ENCODE measurements at places on chromosomes 6 and 20. TPM values are rescaled to one million over a fixed set of nuclear protein-coding genes. Genes with fewer than 3 reads are reported as not detected.

Gene CST2
- not detected for total RNA-seq

DNA sequence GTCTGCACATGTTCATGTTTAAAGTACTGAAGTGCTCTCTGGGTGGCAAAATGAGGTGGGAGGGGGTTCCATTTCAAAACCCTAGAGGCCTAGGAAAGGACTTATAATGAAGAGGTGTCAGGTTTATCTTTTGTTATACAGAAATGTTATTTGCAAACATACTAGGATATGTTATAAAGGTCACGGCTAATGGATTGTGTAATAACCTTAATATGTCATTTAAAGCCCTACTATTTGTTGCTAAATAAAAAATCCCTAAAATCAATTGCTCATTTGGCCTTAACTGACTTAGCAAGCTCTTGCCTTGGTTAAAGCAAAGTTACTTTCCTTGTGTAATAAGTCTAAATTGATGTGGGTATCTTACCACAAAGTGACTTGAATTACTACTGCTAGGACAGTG is 8.8 kb downstream of the NKX2-4 start:
- DNase-seq: no peak

Gene PRSS16
- 21.1 TPM for total RNA-seq

- no peak for DNase-seq
Measured at GRCh38 chr20:48294196-48294595, 508.9 kb upstream of the SULF2 start.

DNA sequence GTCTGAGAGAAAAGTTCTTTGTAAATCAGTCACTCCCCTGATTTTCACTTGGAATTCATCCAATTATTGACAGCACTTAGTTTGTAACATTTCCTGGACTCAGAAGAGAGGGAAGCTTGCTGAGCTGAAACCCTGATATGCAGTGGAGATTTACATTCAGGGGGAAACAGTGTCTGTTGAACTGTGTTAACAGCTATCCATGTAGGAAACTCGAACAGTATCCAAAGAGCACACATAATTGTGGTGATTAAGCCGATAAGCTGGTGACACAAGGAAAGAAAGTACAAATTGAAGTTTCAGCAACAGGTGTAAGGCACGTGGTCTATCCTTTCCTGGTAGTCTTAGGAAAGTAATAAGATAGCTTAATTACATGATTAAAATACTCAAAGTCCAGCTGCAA is 78.1 kb upstream of the FLRT3 start:
- no peak for DNase-seq

- DNase-seq: peak; percentile 17
Measured at GRCh38 chr6:162177746-162178145, 549.8 kb downstream of the PRKN start.

- DNase-seq: no peak
Measured at GRCh38 chr20:10077886-10078285, 43.1 kb downstream of the ANKEF1 start.

- no peak for DNase-seq
Measured at GRCh38 chr6:81553216-81553615, 199.3 kb downstream of the TENT5A start.

Gene TTI1
- 43.4 TPM for total RNA-seq

Gene FGD2
- 0.44 TPM for total RNA-seq
